ENCODE measurements at places on chromosomes 5 and 9.

GRCh38 chr5:39459071-39459470, 34.3 kb upstream of the DAB2 start:
- DNase-seq = peak; percentile 56

DNA sequence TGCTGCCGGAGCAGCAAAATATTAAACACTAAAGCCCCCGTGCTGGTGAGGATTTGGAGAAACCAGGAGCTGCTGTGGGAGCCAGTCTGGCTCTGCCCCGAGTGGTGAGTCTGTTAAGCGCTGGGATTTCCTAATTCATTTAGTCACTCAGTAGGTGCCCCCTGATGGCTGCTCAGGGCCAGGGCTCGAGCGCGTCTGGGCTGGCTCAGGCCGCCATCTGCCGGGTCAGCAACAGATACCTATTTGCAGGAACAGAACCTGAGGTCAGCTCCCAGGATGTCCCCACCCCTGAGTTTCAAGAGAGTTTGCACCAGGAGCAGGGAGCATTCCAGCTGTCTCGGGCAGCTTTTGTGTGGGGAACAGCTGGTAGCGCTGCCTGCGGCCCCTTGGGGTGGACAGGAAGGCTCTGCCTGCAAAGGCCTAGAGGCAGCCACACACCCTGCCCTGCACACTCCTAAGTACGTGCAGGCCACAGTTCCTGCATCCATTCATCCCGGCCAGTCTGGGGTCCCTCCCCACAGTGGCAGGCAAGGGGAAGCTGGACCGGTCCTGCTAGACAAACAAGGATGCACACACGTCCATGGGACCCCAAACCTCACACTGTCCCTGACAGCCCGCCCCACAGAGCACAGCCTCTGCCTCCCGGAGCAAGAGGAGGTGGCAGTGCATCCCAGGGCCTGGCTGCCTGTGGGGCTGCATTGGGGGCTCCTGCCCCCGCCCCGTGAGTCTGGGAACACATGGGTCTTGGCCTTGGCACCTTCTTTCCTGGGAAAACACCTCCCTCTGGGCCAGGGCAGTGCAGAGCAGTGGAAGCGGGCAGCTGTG, 83.7 kb downstream of the ADAMTS2 start:
- DNase-seq = peak; percentile 23

GRCh38 chr5:176447591-176447977, 601 bp upstream of the FAF2 start:
- no peak for DNase-seq

DNA sequence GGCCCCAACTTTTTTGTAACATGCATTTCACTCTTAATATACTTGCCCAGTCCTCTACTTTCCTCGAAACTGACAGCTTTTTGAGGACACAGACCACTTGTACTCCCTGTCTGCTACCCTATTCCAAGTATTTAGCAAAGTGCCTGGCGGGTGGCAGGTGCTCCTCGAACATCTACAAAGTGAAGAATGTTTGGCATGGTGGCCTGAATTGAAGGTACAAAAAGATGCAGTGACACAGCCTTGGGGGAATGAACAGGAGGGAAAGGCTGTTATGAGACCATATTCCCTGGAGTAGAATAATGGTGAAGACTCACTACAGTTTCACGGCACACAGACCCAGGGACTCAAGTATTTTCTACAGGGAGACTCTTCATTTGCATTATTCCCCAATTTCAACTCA, 590.9 kb downstream of the PRELID2 start:
- no peak for DNase-seq

- peak; percentile 95 for DNase-seq
These were observed 52.4 kb downstream of the SLC44A1 start for GRCh38 chr9:105296877-105297287.

- DNase-seq = peak; percentile 75
These were observed 50.3 kb downstream of the SLC22A5 start for GRCh38 chr5:132419502-132420468.

DNA sequence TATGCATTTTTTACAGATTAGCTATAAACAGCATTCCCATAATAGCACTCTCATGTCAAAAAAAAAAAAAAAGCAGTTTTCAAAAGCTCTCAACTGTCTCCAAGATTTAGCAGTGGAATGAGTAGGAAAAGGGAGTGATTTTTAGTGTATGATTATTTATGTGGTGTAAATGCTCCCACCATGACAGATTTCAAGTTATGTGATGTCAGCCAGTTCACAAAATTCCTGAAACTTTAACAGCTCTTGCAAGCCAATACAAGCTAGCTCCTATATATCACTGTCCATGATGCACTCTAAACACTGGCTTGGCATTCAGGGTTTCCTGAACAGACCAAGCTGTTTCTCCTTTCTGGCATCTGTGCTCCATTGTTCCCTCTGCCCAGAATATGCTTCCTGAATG, 7.9 kb upstream of the ANKDD1B start:
- DNase-seq = no peak

GRCh38 chr9:121398374-121398773, 28.3 kb upstream of the STOM start:
- peak; percentile 97 for DNase-seq

DNA sequence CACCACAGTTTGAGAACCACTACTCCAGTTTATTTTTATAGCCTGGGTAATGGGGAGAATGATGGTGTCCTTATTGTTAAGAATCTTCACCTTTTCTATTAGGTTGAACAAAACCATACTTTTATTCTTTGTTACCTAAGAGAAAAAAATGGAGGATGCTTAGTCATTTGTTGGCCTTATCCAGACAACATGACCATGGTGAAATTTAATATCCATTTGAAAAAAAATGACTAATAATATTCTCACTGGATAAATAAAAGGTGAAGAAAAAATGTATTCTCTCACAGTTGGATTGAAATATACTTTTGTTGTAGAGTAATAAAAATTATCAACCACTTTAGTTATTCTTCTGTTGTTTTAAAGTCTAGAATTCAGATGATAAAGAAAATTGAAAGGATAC, 5.8 kb upstream of the CCNH start:
- no peak for DNase-seq

DNA sequence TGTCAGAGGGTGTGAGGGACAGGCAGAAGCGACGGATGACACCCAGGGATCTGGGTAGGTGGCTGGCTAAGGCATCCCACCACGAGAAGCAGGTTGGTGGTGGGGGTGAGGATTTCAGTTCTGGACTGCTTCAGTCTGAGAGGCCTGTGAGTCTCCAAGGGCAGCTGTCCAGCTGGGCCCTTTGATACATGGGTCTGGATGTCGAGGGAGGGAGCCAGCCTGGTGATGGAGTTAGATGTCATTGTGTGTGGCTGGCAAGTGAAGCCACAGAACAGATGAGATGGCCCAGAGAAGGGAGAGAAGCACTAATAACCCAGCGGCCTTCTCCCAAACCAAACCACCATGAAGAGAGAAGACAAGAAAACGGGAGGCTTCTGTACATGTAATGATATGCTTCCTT, 11.1 kb downstream of the MED27 start:
- no peak for DNase-seq

DNA sequence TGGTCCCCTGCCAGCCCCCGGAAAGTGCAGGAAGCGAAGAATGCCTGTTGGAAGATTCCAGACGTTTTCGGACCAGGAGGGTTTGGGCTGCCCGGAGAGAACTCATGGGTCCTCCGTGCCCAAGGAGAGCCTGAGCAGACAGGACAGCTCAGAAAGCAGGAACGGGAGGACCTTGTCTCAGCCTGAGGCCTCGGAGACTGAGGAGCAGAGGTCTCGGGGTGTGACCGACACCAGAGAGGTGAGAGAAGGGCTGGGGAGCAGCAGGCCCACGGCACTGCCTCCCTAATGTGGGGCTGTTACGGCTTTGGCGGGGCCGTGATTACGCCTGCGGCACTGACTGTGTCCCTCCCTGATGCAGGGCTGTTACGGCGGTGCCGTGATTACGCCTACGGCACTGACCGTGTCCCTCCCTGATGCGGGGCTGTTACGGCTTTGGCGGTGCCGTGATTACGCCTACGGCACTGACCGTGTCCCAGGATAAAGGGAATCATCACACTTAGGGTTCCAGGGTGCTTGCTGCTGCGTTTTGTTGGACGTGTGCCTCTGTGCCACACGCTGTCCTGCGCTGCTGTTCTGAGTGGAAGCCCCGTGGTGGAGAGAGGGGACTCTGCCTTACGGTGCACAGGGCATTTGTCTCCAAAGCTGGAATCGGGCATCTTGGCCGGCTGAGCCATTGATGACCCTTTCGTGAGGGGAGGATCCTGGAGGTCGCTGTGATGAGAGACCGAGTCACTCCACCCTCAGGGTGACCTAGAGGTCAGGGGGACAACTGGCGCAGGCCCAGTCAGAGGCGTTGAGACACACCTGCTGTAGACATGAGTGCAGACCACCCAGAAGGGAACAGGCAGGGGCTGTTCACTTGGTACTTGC, 25.7 kb downstream of the CEP72 start:
- no peak for DNase-seq

DNA sequence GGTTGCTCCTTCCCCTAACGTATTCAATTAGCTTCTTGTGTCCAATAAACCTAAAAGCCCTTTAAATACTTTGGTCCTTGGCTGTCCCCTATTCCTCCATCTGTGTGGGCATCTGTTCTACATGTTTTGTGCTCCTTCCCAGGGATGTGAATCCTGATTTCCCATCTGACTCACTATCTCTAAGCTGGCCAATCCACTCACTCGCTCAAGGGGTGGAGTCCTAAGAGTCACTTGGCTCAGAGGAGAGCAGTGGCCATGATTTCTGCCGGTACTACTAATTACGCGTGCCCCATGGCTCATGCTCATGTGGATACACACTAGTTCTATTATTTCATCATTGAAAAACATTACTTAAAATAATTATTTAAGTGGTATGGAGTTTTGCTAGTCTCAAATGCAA, 89.6 kb downstream of the TAF11L14 start:
- no peak for DNase-seq

All from HCEC 1CT (cell line).